Stimulated activated CD8-positive, alpha-beta memory T cell treated with anti-CD3 and anti-CD28 coated beads, Interleukin-7, amount 100 ng/mL, for 1 hour (primary cell): ENCODE measurements at places on chromosomes 3 and 15.

GRCh38 chr3:71708476-71709105 is 16.6 kb downstream of the EIF4E3 start:
- DNase-seq = no peak

GRCh38 chr3:150237490-150237889 is 170.6 kb upstream of the TSC22D2 start:
- no peak for DNase-seq

- DNase-seq = no peak
Measured at GRCh38 chr3:124837730-124838186, 49.4 kb downstream of the ITGB5 start.

DNA sequence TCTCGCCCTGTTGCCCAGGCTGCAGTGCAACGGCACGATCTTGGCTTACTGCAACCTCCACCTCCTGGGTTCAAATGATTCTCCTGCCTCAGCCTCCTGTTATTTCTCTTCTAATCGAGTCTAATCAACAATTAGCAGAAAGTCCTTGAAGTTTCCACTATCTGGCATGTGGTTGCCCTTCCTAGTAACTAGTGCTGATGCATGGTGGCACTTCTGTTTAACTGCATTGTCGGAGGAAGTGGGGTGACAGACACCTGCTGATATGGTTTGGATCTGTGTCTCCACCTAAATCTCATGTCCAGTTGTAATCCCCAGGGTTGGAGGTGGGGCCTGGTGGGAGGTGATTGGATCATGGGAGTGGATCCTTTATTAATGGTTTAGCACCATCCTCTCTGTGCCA is 9.2 kb downstream of the CRTAP start:
- no peak for DNase-seq
